Motor neuron (in vitro differentiated cells): ENCODE measurements at places on chromosomes 5 and 9. TPM values are rescaled to one million over a fixed set of nuclear protein-coding genes. Genes with fewer than 3 reads are reported as not detected.
A peak's percentile ranks its signal among the peaks of the same experiment; 100 is the strongest.

DNA sequence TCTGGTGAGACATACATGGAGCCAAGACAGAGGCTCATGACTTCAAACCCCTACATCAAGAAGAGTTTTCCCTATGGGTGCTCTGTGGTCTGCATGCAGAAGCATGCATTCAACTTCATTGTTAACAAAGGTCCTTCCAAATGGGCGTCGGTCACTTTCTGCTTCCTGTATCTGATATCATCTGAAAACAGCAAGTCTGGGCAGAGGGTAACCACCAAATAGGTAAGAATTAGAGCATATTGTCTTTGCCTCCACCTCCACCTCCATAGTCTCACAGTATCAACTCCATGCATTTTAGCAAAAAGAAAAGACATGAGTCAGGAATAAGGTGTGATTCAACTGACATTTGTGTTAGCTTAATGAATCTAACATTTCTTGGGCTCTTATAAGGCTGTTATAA lies 462.9 kb downstream of the DMRT2 start:
- ATAC-seq, result no peak

DNA sequence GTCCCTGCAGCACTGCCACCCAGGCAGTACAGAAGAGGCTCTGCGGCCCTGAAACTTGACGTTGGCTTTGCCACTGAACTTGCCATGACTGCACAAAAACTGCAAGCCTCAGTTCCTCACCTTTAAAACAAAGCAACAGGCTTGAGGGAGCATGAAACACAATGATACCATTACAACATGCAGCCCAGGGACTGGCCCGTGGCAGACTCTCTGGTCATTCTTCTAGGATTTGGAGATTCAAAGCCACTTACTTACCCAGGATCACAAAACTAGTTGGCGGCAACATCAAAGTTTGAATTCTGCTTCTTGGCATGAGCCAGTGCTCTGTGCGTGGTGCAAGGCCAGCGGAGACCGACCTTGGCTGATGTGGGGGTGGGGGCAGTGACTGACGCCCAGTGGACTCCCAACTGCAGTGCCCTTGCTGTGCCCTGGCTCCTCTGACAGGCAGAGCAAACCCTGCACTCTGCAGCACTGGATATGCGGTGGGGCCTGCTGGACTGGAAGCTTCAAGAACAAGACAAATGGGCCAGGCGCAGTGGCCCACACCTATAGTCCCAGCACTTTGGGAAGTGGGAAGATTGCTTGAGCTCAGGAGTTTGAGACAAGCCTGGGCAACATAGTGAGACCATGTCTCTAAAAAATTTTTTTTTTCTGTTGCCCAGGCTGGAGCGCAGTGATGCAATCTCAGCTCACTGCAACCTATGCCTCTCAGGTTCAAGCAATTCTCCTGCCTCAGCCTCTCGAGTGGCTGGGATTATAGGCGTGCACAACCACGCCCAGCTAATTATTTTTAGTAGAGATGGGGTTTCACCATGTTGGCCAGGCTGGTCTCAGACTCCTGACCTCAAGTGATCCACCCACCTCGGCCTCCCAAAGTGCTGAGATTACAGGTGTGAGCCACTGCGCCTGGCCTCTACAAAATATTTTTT lies 18.9 kb downstream of the SQSTM1 start:
- no peak for ATAC-seq

DNA sequence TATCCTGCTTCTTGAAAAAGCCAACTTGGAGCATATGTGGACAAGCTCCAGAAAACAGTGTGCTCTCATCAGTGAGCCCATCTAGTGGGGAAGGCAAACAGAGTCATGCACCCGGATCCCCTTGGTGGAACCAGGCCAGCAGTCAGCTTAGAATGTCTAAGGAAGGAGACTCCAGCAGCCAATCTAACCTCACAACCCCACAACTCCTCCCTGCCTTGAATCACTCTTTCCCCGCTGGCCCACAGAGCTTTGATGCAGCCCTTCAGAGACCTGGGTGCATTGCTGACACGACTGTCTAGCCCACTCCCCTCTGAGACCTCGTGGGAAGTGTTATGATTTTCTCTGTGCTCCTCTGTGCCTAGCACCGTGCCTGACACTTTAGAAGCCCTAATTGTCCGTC lies 623.7 kb downstream of the BNC2 start:
- ATAC-seq, result no peak

- peak; percentile 51 for ATAC-seq
Measured at GRCh38 chr5:131281133-131281867, 17.4 kb downstream of the CDC42SE2 start.

DNA sequence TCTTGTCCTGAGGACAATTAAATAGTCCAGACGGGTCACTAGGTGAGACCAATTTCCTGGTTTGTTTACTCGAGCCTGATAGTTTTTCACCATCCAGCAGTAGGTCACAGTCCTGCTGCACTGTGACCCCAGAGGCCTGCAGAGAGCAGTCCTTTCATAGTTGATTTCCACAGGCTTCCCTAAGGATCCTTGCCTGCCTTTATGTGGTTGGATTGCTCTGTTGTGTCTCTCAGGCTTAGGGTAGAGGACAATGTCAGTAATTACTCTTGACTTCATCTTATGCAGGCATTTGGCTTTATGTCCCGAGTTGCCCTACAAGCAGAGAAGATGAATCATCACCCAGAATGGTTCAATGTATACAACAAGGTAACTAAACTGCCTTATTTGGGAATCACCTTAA lies 9.0 kb upstream of the CATSPER3 start:
- ATAC-seq, result no peak

- ATAC-seq, result no peak
Measured at GRCh38 chr9:38025166-38025565, 43.9 kb downstream of the SHB start.

- ATAC-seq, result no peak
Measured at GRCh38 chr5:147441191-147441695, 68.6 kb downstream of the DPYSL3 start.

The CBY3 gene
- total RNA-seq, result 1.4 and 3.3 TPM in 2 replicates

The KCNV2 gene
- 2.7 and 3.3 TPM in 2 replicates for total RNA-seq

DNA sequence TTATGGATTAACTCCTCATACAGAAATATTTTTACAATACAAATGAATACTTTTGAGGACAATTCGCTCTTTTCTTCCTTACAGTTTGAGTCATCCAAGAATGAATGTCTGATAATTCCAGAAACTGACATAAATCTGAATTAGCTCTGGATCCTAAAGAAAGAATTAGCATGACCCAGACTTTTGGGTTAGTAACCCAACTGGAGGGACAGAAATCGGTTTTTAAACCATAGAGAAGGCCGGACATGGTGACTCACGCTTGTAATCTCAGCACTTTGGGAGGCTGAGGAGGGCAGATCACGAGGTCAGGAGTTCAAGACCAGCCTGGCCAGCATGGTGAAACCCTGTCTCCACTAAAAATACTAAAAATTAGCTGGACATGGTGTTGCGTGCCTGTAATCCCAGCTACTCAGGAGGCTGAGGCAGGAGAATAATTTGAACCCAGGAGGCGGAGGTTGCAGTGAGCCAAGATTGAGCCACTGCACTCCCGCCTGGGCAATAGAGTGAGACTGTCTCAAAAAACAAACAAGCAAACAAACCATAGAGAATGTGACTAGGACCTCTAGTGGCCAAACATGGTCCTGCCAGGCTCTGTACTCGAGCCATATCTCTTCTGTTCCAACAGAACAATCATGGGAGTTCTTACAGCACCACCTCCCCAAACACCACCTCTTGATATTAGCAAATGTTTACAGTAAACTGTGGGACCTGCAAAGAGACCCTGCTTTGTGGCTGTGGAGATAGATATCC lies 44.8 kb downstream of the LURAP1L start:
- ATAC-seq, result no peak

DNA sequence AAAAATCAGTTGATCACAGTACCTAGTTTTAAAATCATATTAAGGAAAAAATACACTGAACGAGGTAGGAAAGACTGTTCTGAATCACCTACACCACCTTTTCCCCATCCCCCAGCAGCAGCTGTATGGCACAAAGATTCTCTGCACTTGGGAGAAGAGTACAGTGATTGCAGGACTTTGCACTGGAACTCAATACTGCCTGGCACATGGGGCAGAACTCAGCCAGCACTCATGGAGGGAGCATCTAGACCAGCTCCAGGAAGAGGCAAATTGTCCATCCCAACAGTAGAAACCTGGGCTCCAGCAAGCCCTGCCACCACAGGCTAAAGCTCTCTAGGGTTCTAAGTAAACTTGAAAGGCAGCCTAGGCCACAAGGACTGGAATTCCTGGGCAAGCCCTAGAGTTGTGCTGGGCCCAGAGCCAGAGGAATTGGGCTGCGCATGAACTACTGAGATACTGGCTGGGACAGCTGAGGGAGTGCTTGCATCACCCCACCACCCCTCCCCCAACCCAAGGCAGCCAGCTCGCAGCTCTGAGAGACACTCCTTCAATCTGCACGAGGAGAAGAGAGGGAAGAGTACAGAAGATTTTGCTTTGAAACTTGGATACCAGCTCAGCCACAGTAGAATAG lies 654.4 kb upstream of the CDH6 start:
- ATAC-seq, result no peak

DNA sequence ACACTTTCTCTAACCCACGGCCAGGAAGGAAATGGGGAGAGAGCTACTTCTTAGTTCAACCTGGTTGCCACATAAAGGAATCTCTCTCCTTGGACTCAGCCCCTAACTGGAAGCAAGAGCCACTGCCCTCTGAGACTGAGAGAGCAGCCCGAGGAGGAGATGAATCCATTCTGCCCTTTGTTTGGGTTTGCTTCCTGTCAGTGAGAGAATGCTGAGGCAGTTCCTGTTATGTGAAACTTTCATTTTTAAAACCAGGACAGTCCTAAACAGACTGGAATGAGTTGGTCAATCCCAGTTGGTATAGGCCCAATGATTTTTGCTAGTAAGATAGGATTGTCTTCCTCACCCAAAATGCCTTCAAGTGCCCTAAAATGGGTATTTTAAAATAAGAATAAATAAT lies 205.1 kb downstream of the NTRK2 start:
- ATAC-seq, result peak; percentile 47

DNA sequence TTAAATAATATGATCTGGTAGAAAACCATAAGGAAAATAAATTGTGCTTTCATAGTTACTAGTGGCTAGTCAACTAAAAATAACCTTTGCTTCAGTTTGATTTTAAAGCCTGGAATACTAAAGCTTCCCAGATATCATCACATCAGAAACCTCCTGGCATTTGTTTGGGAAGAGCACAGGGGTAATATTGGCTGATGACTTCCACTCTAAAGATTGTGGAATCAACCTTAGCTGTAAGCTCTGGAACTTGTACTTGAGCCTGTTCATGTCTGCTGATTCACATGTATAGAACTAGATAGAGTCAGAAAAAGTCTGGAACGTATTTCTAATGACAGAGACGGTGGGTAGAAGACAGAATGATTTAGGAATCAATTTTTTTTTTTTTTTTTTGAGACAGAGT lies 345.0 kb downstream of the CWC27 start:
- no peak for ATAC-seq

GRCh38 chr9:121599872-121600585 lies 51.4 kb upstream of the DAB2IP start:
- ATAC-seq, result peak; percentile 7

- ATAC-seq, result no peak
Measured at GRCh38 chr5:94640176-94640575, 21.7 kb downstream of the SLF1 start.

DNA sequence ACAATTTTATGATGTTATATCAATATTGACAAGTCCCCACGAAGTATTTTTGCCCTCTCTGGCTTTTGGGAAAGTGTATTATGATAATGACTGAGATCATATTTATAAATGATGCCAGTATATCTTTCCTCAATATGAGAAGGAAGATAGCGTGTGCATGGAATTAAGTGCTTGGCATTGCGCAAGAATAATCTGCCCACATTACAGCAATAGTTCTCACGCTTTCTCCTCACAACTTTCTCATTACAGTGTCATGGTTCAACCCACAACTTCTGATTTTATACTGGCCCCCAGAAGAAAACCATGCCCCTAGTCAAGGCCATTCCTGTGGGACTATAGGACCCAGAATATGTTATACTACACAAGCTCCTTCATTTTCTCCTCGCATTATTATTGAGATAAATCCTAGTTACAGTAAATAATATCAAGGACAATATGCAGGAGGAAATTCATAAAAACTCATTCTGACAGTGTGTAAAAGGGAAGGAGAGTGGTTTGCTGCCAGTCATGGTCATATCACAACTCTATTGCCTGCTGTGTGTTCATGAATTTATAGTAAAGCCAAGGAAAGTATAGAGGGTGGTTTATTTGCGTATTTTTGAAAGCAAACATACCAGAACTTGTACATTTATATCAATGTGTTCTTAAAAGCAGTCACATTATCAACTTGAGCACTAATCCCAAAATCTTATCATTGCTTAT lies 114.1 kb downstream of the PIK3R1 start:
- ATAC-seq, result no peak

The HNRNPK gene
- total RNA-seq, result 729 and 765 TPM in 2 replicates

The CD274 gene
- total RNA-seq, result 0.09 and 0.33 TPM in 2 replicates

GRCh38 chr5:68232277-68232676 lies 16.7 kb downstream of the PIK3R1 start:
- peak; percentile 51 for ATAC-seq

DNA sequence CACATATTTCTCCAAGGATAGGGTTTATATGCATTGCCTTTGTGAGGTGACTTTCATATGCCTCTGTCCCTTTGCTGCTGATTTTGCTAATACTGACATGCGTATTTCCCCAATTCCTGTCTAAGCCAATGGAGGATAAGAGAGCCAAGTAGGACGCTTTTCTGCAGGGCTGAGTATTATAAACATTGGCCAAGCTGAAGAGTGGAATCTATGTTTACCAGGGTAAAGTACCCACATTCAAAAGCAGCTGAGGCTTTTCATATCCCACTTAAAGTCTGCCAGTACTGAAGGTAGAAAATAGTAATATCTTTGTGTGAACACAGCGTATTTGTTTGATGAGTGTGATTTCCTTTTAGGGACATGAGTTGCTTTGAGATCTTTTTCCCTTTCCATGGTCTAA lies 128.8 kb upstream of the GPR151 start:
- no peak for ATAC-seq

GRCh38 chr9:15999422-16000339 lies 446.8 kb downstream of the CCDC171 start:
- ATAC-seq, result no peak

GRCh38 chr9:136962701-136963248 lies 10.7 kb downstream of the LCN12 start:
- ATAC-seq, result no peak

The TMEFF1 gene
- 25.0 and 31.7 TPM in 2 replicates for total RNA-seq

GRCh38 chr5:113450929-113451328 lies 16.1 kb upstream of the TSSK1B start:
- ATAC-seq, result peak; percentile 24

The NKD2 gene
- total RNA-seq, result 4.2 and 4.5 TPM in 2 replicates

- no peak for ATAC-seq
Measured at GRCh38 chr9:79134654-79135053, 437.1 kb upstream of the TLE4 start.

GRCh38 chr9:20200991-20201431 lies 412.2 kb upstream of the SLC24A2 start:
- no peak for ATAC-seq

DNA sequence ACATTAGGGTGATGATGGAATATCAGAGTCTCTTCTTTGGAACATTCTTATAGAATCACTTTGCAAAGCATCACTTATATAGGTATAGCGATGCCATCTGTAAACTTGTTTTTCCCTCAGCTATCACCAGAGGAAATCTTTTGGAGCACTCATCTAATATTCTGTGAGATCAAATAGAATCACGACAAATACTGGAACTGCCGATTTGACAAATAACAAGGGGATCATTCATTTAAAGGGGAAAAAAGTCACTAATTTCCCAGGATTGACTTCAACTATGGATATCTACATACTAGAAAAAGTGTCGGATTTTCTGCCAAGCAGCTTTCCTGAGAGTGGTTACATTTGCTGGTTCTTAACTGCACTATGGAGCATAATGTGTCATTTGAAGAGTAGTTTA lies 178.6 kb downstream of the NR2F1-AS1 start:
- no peak for ATAC-seq

The OBP2A gene
- total RNA-seq, result not detected in 2 replicates

The GABRA1 gene
- 2.5 TPM in 1 of 2 replicates, not detected in the other for total RNA-seq

The FUT7 gene
- total RNA-seq, result 0.21 and 0.67 TPM in 2 replicates

The MYMK gene
- total RNA-seq, result not detected in 2 replicates
